ENCODE measurements at places on chromosomes 6 and 20.

- DNase-seq, result no peak
- no peak overlapping the region for H3K4me3 ChIP-seq
- peaks cover 24% of the 10 kb centered on the region for H3K36me3 ChIP-seq
- no peaks in the 10 kb centered on the region for H3K4me1 ChIP-seq
- no peaks in the 10 kb centered on the region for H3K27me3 ChIP-seq
- H3K27ac ChIP-seq, result no peak overlapping the region
Observed at GRCh38 chr6:152360034-152360433, 277.1 kb downstream of the SYNE1 start.

DNA sequence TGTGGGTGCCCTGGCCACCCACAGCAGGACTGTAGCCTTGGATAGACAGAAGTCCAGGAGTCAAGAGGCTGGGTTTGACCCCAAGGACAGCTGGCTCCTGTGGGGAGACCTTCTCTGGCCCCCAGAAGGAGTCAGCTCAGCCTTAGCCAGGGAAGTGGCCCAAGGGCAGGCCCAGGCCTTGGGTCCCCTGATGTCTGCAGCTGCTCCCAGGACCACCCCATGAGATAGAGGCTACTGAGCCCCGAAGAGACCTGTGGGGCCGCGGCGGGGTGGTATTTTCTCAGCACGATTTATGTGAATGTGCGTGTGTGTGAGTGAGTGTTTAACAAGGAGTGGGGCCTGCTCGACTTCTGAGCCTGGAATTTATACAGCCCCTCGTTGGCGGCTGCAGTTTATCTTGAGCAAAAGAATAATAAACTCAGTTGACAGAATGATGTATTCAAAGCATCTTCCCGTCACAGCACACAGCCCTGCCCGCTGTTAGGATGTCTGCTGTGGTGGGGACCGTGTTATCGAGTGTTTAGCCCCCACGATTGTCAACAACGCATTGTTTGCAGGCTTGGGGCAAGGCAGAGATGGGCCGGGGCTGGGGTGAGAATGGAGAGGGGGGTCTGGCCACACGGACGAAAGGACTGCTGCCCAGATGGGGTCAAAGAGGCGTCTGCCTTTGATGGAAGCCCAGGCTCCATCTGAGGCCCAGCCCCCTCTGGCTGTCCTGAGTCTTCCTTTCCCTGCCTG lies 163.3 kb downstream of the VEGFA start:
- DNase-seq, result no peak
- peak overlapping the region; percentile 67 for H3K27ac ChIP-seq
- peaks cover 34% of the 10 kb centered on the region for H3K4me1 ChIP-seq
- no peak overlapping the region for H3K4me3 ChIP-seq
- H3K36me3 ChIP-seq, result no peaks in the 10 kb centered on the region
- peaks cover 59% of the 10 kb centered on the region for H3K27me3 ChIP-seq

- peaks cover 12% of the 10 kb centered on the region for H3K4me1 ChIP-seq
- DNase-seq, result no peak
- H3K4me3 ChIP-seq, result no peak overlapping the region
- H3K36me3 ChIP-seq, result no peaks in the 10 kb centered on the region
- H3K27ac ChIP-seq, result no peak overlapping the region
- H3K27me3 ChIP-seq, result no peaks in the 10 kb centered on the region
Observed at GRCh38 chr20:48681873-48682426, 145.8 kb downstream of the PREX1 start.

- H3K36me3 ChIP-seq, result no peaks in the 10 kb centered on the region
- H3K27me3 ChIP-seq, result peaks cover 2% of the 10 kb centered on the region
- no peak for DNase-seq
- no peak overlapping the region for H3K27ac ChIP-seq
- H3K4me3 ChIP-seq, result no peak overlapping the region
Observed at GRCh38 chr20:39630215-39630908, 668.2 kb downstream of the DHX35 start.

- no peak overlapping the region for H3K4me3 ChIP-seq
- no peaks in the 10 kb centered on the region for H3K36me3 ChIP-seq
- H3K27me3 ChIP-seq, result peaks cover 10% of the 10 kb centered on the region
- H3K4me1 ChIP-seq, result no peaks in the 10 kb centered on the region
- DNase-seq, result no peak
Observed at GRCh38 chr6:166764473-166765233, 137.6 kb upstream of the RPS6KA2 start.

DNA sequence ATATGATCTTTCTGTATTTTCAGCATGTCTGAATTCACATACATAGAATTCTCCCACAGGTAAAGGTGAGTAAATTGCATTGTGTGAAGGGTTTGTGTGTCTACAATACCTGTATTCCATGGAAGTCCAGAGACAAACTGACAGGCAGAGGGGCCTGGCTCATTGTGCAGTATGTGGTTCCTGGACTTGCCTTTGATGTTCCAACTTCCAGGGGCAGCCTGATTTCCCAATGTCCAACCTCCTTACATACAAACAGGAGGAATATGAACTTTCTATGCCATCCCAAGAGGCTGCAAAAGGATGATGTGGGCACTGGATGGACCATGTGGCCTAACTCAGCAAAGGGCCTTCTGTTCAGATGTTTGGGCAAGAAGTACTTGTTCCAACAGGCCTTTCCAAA lies 58.5 kb downstream of the LYRM4 start:
- DNase-seq, result no peak
- no peaks in the 10 kb centered on the region for H3K27me3 ChIP-seq
- H3K36me3 ChIP-seq, result no peaks in the 10 kb centered on the region
- no peak overlapping the region for H3K27ac ChIP-seq
- H3K4me3 ChIP-seq, result no peak overlapping the region

DNA sequence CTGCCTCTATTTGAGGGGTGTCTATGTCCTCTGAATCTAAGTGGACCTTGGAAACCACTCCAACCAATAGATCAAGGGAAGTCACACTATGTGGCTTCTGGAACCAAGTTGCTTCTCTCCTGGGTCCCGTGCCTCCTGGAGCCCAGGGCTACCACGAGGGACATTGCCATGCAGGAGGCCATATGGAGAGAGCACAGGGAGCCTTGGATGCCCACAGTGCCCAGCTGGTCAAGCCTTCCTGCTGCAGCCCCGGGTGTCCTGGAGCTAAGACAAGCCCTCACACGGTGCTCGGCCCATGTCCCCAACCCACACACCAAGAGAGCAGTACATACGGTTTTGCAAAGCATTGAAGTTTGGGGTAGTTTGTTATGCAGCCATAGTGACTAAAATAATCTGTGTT lies 231.6 kb downstream of the SYNDIG1 start:
- no peaks in the 10 kb centered on the region for H3K4me1 ChIP-seq
- DNase-seq, result no peak
- no peak overlapping the region for H3K4me3 ChIP-seq
- peaks cover 25% of the 10 kb centered on the region for H3K27me3 ChIP-seq
- H3K27ac ChIP-seq, result no peak overlapping the region

DNA sequence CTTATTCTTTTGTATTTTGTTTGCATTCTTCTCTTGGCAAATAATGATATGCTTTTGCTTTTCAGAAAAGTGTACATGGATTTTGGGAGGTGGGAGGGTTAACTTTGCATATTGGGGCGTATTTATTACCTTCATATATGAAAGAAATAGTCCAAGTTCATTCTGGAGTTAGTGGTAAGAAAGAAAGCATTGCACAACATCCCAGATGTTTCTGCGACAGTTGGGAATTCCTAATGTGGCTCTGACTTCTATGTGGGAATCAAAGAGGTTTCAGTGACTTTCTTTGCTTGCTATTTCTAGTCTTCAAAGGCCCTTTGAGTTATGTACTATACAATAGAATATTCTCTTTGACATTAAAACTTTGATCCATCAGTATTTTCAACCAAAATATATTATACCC lies 78.1 kb downstream of the MMUT start:
- H3K27ac ChIP-seq, result no peak overlapping the region
- no peaks in the 10 kb centered on the region for H3K27me3 ChIP-seq
- H3K4me1 ChIP-seq, result no peaks in the 10 kb centered on the region
- no peaks in the 10 kb centered on the region for H3K36me3 ChIP-seq
- no peak for DNase-seq

- H3K27me3 ChIP-seq, result no peaks in the 10 kb centered on the region
- no peaks in the 10 kb centered on the region for H3K36me3 ChIP-seq
Observed at GRCh38 chr6:139295901-139296300, 4.1 kb upstream of the TXLNB start.

DNA sequence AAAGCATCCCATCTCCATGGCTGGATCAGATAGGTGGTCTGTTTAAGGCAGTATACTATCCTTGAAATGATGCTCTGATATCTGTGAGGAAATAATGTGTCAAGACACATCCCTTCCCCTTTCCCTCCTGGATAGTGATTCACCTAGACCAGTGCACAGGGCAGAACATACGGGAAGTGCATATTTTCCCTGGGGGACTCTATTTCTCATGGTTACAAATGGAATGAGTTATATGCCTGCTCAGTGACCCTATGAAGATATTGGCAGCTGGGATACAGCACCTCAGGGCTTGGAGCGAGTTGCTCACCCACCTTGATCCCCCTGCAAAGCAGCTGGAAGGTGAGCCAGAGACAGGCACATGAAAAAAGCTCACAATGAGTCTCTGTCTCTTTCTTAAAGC lies 67.5 kb upstream of the PRL start:
- H3K4me1 ChIP-seq, result peaks cover 54% of the 10 kb centered on the region
- DNase-seq, result no peak
- H3K36me3 ChIP-seq, result peaks cover 3% of the 10 kb centered on the region
- H3K4me3 ChIP-seq, result no peak overlapping the region

GRCh38 chr6:150844371-150844770 lies 21.1 kb upstream of the MTHFD1L start:
- no peaks in the 10 kb centered on the region for H3K27me3 ChIP-seq
- peaks cover 49% of the 10 kb centered on the region for H3K36me3 ChIP-seq
- no peak overlapping the region for H3K4me3 ChIP-seq
- no peak for DNase-seq
- H3K27ac ChIP-seq, result no peak overlapping the region

- peaks cover 1% of the 10 kb centered on the region for H3K36me3 ChIP-seq
- no peak for DNase-seq
- H3K27me3 ChIP-seq, result no peaks in the 10 kb centered on the region
- peak overlapping the region; percentile 76 for H3K4me3 ChIP-seq
- peak overlapping the region; percentile 96 for H3K27ac ChIP-seq
Observed at GRCh38 chr6:48110436-48111142, 408 bp downstream of the PTCHD4 start.

- peak overlapping the region; percentile 51 for H3K27ac ChIP-seq
- H3K27me3 ChIP-seq, result no peaks in the 10 kb centered on the region
- peaks cover 15% of the 10 kb centered on the region for H3K36me3 ChIP-seq
- no peak for DNase-seq
- H3K4me3 ChIP-seq, result no peak overlapping the region
Observed at GRCh38 chr6:16470502-16471221, 232.3 kb downstream of the GMPR start.

GRCh38 chr6:44156494-44157151 lies 2.0 kb upstream of the CAPN11 start:
- no peak overlapping the region for H3K27ac ChIP-seq
- no peak overlapping the region for H3K4me3 ChIP-seq
- H3K36me3 ChIP-seq, result peaks cover 4% of the 10 kb centered on the region

DNA sequence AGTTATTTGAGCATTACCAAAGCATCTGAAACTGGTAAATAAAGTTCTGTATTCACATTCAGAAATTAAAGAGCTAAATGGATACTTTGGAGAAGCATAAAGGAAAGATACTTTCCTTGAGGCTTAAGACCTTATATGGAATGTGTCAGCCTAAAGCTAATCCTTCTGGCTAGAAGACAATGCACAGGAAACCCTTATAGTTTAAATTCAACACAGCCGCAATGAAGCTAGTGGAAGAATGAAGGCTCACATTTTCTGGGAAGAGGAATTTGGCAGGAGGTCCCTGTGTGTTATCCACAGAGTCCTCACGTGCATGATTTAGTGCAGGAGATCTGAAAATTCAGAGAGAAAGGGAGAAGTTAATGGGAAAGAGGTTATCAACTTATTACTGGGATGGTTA lies 21.5 kb upstream of the CHD6 start:
- H3K4me3 ChIP-seq, result no peak overlapping the region
- H3K27ac ChIP-seq, result no peak overlapping the region
- H3K36me3 ChIP-seq, result no peaks in the 10 kb centered on the region
- H3K27me3 ChIP-seq, result peaks cover 27% of the 10 kb centered on the region

DNA sequence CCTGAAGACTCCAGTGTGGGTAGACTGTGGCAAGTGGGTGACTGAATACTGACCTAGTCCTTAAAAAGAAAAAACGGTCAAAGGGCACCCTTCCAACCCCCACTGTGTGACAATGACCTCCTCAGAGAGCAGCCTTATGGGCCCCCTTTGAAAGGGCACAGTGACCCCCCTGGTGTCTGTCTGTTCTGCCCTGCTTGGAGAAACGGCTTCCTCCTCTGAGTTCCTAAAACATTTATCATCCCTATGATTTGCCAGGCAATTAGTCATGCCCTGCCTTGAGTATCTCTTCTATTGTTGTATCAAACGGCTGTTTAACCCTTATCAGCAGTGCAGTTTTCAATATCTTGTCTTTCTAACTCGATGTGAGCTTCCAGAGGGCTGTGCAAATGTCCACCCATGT lies 21.0 kb upstream of the STX16 start:
- no peak overlapping the region for H3K4me3 ChIP-seq
- H3K27me3 ChIP-seq, result peaks cover 2% of the 10 kb centered on the region
- H3K36me3 ChIP-seq, result no peaks in the 10 kb centered on the region

DNA sequence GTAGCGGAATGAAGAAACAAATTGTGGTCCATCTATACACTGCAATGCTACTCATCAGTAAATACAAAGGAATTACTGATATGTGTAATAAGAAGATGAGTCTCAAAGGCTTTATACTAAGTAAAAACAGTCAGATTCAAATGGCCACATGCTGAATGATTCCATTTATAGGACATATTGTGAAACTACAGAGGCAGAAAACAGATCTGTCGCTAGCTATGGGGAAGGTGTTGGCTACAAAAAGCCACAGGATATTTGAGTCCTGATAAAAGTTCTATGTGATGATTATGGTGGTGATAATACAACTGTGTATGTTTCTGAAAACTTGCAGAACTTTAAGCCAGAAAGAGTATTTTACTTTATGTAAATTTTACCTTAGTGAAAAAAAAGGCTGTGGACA lies 313.2 kb downstream of the HDGFL1 start:
- H3K27ac ChIP-seq, result no peak overlapping the region
- no peak for DNase-seq
- H3K4me3 ChIP-seq, result no peak overlapping the region
- H3K27me3 ChIP-seq, result no peaks in the 10 kb centered on the region

DNA sequence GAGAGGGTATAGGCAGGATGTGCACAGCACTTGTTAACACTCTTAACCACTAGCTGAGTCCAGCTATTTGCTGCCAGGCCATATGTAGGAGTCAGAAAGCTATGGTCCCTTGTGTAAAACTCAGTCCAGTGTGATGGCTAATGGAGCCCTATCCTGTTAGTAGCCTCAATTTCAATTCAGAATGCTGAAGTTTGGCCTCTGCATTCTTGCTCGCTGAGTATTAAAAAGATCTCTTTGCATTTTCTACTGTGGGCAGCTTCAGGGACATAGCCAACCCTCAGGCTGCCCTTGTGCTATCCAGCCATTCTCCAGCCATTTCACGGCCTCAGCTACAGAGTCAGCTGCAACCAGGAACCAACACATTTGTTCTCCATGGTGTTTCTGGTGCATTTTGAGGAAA lies 92.5 kb downstream of the SPTLC3 start:
- H3K27ac ChIP-seq, result no peak overlapping the region
- H3K27me3 ChIP-seq, result no peaks in the 10 kb centered on the region
- H3K4me1 ChIP-seq, result peaks cover 11% of the 10 kb centered on the region
- peaks cover 2% of the 10 kb centered on the region for H3K36me3 ChIP-seq
- DNase-seq, result no peak
